T-helper 2 cell (primary cell): ENCODE measurements at places on chromosomes 16 and 17.

- no peak for DNase-seq
Observed at GRCh38 chr16:72848759-72849664, 198.9 kb downstream of the ZFHX3 start.

DNA sequence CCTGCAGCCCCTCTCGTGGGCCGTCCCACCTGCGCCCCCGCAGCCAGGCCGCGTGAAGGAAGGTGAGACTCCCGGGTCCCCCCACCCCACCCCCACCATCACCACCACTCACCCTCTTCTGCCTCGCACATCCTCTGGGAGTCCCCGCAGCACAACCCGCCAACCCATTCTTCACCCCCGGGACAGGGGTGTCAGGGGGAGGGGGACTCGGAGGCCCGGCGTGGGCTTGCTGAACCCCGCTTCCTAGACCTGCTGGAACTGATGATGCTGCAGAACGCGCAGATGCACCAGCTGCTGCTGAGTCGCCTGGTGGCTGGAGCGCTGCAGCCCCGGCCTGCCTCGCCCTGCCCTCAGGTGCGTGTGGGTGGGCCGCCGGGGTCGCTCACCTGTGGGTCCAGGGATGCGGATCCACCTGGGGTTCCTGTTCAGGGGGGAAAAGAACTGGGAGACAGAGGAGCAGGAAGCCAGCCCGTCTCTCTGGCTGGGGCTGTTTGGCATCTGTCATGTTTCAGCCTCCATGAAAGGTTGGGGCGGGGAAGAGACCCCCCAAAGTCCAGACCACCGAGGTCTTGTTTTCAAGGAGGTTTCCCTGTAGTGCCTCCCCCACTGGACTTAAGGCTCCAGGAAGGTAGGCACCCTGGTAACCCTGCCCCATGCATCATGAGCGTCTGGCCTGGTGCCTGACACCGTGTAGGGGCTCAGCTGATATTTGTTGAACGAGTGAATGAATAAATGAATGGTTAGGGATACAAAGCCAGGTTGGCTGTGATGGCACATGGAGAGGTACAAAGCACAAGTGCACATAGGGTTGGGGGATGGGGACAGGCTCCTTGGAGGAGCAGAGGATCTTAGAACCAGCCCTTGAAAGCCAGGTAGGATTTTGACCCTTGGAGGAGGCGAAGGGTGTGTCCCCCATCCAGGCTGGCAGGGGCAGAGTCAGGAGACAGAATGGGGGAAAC, 849 bp downstream of the PRR29 start:
- no peak for DNase-seq

- no peak for DNase-seq
Observed at GRCh38 chr16:71359431-71359830, 908 bp downstream of the CALB2 start.

- DNase-seq = no peak
Observed at GRCh38 chr17:64240741-64241347, 22.2 kb downstream of the TEX2 start.

- no peak for DNase-seq
Observed at GRCh38 chr16:1451702-1452392, 7.5 kb upstream of the CCDC154 start.

DNA sequence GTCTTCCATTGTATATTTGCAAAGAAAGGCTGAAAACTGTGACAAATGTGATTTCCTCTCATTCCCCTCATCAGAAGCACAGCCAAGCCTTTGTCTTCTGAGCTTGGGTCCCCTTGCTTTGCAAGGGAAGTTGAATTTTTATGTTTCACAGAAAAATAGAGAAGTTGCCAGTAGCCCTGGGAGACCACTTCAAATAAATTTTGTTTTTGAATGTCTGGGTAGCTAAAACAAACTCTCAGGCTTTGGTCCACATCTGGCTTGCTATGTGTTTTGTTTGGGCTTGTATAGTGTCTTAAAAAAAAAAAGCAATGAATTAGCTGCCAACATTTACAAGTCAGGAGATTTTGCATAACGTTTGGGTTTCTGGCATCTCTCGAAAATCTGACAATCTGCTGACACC, 24.1 kb downstream of the PIK3R6 start:
- no peak for DNase-seq

DNA sequence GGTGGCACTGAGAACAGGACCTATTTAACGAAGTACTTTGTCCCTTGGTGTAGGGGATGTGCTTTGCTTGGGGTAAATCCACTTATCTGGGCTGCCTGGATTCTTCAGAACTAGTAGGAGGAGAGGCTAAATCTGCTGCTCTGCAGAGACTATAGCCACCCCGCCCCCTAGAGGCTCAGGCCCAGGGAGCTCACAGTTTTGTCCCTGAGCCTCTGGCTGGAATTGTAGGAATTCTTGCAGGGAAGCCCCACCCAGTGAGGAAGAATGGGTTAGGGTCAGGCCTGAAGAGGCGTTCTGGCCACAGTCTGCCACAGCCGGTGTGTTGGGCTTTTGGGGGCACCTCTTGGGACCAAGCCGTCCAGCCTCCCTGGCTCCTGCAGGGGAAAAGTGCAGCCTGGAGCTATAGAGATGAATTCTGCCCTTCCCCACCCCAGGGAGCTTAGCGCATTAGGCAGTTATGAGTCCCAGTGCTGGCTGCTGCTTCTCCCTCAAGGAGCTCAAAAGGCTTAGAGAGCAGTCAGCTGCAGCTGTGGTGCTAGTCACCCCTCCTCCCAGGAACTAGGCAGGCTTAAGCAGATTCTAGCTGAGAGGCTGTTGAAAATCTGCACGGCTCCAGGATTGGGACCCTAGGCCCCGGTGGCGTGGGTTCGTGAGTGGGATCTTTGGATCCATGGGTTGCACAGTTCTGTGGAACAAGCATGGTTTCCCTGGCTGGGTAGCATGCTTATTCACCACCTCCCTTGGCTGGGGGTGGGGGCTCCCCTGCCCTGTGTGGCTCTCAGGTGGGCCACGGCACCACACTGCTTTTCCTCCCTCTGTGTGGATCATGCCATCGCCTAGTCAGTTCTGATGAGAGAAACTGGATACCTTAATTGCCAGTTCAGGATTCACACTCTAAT, 237.4 kb upstream of the TOM1L1 start:
- DNase-seq = no peak

DNA sequence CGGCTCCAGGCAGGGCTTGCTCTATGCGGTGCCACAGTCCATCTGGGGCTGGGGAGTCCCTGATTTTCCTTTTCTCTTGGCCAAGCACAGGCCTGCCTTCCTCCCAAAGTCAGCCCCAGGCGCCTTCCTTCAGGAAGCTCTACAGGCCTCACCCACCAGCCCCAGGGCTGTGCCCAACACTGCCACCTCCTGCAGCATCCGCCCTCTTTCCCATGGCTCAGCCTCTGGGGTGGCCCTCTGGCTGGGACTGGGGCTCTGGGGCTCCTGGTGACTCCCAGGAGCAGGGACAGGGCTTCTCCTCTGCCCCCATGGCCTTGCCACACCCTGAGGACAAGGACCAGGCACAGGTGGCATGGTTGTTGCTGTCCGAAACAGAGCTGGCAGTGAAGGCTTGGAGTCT, 817 bp downstream of the ITGB4 start:
- no peak for DNase-seq

GRCh38 chr17:42866216-42866615, 15.2 kb downstream of the AOC3 start:
- no peak for DNase-seq

DNA sequence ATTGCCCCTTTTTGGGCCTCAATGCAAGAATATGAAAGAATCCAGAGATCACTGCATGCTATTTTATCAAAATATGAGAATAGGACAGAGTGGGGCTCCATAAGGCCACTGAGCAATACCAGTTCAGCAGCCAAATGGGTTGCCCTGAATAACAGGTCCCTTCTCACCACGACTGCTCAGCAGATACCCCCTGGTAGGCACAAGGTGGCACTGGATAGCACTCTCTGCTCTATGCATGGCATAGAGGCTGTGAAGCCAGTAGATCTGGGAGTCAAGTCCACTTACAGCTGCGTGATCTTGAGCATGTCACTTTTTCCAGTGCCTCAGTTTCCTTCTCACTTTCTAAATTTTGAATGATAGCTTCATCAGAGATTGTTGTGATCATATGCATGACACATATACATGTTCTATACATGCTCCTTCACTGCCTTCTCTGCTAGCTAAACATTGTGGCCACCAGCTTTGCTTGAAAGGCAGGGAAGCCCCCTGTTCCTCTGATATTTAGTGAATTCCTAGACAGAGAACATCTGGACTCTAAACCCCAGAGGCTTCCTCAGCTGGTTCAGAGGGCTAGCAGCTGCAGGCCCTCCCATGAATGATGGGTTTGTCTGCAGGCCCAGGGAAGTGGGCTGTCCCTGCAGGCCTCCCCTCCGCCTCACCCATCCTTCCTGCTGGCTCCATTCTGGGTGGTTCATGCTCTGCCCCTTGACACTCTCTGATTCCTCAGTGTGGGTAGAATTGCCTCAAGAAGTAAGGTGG, 84.9 kb upstream of the ASIC2 start:
- no peak for DNase-seq

DNA sequence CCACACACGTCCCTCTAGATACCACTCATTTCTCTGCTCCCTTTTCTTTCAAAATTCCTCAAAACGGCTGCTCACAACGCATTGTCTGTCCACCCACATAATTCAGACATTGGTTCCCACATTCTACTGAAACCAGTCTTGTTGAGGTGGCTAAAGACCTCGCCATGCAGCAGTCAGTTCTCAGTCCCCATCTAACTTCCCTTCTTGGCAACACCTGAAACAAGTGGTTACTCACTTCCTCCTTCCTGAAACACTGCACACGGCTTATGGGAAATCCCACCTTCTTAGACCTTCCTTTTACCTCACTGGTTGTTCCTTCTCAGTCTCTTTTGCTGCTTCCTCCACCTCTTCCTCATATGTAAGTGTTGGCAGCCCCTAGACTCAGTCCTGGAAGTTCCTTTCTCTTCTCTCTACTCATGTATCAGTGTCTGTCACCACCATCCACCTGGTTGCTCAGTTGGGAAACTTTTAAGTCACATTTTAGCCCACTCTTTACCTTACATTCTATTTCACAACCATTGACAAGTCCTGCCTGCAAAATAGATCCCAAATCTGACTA, 277.1 kb downstream of the CEP112 start:
- peak; percentile 9 for DNase-seq

- no peak for DNase-seq
Observed at GRCh38 chr16:4517812-4518680, 20.5 kb downstream of the CDIP1 start.

DNA sequence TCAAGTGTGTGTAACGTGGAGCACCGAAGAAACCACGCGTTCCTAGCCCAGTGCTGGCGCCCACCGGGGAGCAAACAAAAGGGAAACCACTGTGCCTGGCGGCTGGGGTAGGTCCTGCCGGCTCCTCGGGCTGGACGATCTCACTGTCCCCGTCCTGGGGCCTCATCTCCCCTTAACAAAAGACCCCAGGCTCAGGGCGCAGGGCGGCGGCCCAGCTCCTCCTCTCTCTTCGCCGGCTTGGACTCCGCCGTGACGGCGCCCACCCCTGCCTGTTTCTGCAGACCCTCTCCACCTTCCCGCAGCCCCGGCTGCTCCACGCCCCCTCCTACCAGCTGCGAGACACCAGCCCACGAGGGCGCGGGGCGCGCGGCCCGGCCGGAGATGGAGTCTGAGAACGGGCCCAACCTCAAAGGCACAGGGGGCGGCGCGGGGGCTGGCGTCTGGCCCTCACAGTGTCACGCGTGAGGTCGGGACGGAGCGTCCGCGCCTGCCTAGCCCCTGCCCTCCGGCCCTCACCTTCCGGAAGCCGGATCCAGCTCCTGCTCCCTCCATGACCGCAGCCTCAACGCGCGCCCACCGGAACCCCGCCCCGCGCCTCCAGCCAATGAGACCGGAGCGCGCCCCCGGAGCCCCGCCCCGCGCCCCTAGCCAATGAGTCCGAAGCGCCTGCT, at the start of gene CENPX:
Gene CENPX (minus strand): TSS at position 569 of the 671 bp plus-strand sequence. CDS start 17 bp downstream, at position 552.
- no peak for DNase-seq

DNA sequence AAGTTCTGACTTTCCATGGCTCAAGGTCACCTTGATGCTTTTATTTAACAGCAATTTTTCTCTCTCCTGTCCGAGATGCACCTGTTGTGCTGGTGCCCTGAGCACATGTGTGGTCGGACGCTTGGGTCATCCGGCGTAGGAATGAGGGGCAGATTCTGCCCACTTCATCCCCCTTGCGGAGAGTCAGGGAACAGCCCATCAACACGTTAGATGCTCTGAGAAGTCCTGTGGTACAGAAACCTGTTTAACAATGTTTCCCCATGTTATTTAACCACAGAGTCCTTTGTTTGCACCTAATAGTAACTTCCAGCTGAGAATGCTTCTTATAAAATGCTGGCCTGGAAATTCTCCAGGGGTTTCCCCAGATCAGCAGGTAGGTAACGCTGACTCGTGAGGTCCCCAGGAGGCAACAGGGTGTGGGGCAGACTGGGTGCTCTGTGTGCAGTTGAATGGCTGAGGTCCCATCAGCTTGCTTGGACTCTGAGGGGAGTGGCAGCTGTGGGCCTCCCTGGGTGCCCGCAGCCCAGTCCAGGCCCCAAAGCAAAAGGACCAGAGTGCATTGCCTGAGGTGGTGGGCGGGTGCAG, 17.8 kb downstream of the DOC2B start:
- no peak for DNase-seq

DNA sequence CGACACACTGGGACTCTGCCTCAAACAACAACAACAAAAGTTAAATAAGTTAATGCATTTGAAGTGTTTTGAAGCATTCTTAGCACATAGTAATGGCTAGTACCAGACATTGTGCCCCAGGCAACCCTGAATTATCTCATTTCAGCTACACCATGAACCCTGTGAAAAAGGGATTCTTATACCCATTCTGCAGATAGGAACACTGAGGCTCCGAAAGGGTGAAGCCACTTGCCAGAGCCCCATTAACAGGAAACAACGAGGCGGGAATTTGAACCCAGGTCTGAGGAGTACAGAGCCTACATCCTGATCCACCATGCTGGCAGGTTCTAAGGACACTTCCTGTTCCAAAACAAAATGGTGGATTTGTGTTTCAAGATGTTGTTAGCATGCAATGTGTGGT, 9.2 kb downstream of the GPR139 start:
- DNase-seq = no peak

- no peak for DNase-seq
Observed at GRCh38 chr17:21545064-21545463, 147.3 kb upstream of the KCNJ18 start.

- DNase-seq = no peak
Observed at GRCh38 chr17:57406981-57407286, 150.6 kb downstream of the MSI2 start.

DNA sequence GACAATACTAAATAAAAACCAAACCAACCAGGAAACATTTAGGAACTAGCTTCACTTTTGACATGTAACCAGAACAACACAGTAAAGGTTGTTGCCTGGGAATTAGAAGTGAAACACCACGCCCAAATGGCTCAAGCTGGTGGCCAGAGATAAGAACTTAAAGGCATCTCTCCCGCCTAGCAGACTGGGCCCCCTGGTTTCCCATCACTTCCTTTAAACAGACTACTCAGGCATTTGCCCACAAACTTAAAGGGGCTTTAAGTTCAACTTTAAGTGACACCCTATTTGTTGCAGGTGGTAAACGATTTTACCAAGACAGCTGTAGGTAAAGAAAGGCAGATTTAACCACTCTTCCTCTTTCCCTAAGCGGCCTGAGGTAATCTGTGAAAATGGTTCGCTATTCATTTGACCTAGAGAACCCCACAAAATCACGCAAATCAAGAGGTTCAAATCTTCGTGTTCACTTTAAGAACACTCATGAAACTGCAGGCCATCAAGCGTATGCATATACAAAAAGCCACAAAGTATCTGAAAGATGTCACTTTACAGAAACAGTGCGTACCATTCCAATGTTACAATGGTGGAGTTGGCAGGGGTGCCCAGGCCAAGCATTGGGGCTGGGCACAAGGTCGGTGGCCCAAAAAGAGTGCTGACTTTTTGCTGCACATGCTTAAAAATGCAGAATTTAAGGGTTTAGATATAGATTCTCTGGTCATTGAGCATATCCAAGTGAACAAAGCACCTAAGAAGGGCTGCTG, 40.8 kb upstream of the BPTF start:
- DNase-seq = no peak
